Activated T-helper 1 cell treated with anti-CD3 and anti-CD28 coated beads, Interleukin-2, amount 50 U/mL, for 16 hours (primary cell): ENCODE measurements at places on chromosomes 2 and 18.

DNA sequence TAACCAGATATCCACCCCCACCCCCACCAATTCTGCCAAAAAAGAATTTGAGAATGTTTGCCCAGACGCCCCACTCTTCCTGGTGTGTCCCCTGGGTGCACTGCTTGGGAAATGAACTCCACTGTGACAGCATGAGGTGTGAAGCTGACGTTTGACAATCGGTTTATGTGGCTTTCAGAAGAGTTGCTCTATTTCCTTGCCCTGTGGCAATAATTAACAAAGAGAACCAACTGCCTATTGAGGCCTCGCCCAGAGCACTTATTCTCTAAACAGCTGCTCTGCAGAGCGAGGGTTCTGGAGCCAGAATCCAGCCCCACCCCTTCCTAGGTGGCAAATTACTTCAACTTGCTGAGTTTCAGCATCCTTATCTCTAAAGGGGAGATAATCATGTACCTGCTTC, 115.8 kb upstream of the SIX3 start:
- no peak for DNase-seq

DNA sequence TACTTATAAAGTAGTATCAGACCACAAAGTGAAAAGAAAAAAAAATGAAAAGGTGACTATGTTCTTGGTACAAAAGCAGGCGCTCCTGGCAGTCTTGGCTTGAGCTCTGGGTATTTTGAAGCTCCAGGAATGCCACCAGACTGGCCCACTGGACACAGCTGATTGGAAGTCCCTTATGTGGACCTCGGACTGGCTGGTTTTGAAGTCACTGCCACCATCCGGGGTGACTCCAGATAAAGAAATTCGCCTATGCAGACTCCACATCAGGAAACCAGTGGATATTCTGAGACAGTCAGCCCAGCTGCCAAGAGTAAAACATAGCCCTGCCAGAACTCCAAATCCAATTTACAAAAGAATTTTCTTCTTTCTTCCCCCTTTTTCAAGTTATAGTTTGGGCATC, 28.0 kb downstream of the ACKR3 start:
- no peak for DNase-seq

DNA sequence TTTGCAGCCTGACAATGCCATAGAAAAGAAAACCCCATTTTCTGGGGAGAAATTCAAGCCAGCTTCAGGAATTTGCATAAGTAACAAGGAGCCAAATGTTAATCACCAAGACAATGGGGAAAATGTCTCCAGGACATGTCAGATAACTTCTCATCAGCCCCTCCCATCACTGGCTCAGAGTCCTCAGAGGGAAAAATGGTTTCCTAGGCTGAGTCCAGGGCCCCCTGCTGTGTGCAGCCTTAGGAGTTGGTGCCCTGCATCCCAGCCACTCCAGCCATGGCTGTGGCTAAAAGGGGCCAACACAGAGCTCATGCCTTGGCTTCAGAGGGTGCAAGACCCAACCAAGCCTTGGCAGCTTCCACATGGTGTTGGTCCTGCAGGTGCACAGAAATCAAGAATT, 63.7 kb upstream of the FANCL start:
- DNase-seq = no peak

GRCh38 chr2:140234116-140234515, 1453.9 kb upstream of the NXPH2 start:
- no peak for DNase-seq
